NCI-H1694 (cell line): ENCODE measurements at places on chromosomes 1 and 21.
A peak's percentile ranks its signal among the peaks of the same experiment; 100 is the strongest.

DNA sequence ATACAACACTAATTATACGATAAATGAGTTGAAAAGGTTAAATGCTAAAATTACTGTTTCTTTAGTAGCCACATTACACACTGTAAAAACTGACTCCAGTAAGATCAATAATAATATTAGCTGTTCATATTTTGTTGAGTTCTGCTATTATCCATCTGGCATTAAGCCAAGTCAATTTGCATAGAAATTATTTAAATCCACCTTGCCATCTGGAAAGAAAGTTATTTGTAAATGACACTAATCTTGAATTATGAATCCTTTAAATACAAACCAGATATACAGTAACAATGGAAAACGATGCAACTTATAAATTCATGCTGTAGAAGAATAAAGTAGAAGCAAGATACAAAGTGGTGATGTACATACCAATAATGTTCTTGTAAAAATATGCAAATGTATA lies 81.4 kb upstream of the BCL10 start:
- DNase-seq, result no peak

GRCh38 chr1:8908388-8909151 lies 30.1 kb upstream of the ENO1 start:
- DNase-seq, result no peak

DNA sequence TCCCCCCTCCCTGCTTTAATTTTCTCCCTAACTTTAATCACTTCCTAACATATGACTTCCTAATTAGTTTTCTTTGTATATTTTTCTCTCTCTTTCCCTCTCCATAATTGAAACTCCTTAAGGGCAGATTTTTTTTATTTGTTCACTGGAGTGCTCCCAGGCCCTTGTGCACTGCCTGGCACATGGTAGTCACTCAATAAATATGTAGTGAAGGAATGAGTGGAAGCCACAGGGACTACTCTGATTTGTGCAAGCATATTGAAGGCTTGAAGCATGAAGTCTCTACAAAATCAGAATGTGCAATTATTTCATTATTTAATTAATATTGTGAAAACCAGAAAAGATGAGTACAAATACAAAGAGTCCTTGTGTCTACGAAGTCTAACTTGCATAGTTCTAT lies 41.5 kb downstream of the SNX7 start:
- no peak for DNase-seq

GRCh38 chr1:23354245-23354644 lies 10.2 kb upstream of the HNRNPR start:
- no peak for DNase-seq

DNA sequence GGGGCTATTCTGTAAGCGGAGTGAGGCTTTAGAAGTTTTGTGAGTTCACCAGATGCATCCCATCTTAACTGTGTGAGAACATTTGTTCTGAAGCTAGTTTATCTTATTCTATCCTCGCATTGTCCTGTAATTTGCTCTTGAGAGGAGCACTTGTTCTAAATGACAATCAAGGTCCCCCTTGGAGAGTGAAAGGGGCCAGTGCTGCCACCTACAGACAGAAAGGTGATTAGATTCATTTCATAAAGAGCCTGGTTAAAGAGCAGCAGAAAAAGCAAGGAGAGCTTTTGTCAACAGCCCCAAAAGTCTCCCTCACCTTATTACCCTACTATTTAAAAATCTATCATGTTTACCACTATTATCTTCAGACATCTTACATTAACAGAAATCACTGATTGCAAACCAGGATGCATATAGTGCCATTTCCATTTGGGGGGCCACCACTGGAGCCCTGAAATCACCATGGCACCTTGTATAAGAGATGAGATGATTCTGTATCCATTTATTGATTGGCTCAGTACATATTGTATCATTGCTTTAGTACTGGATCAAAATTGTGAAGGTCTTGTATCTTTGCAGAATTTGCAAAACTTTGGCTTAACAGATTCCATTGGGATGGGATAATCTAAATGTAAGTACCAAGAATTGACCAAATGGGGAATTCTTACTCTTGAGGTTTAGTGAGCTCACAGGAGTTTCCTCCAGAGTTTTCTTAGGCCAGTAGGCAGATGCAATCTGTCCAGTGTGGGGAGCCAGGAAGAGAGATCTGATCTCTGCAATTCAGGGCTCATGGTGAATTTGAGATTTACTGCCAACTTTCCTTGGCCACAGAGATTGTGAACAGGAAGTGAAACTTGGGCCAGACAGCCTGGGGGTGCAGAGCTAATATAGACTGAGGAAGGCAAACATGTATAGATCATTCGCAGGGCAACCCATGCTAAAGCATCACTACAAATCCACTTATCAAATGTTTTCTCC lies 64.3 kb upstream of the TRABD2B start:
- peak; percentile 90 for DNase-seq

- no peak for DNase-seq
These were observed 6.6 kb downstream of the ANGPTL1 start for GRCh38 chr1:178864326-178864725.

GRCh38 chr1:181513786-181514297 lies 30.5 kb downstream of the CACNA1E start:
- DNase-seq, result no peak

- DNase-seq, result no peak
These were observed 65.6 kb upstream of the RPL11 start for GRCh38 chr1:23625929-23626535.

- no peak for DNase-seq
These were observed 10.5 kb upstream of the SPEN start for GRCh38 chr1:15836772-15837669.
